ENCODE measurements at places on chromosomes 3 and 15.

DNA sequence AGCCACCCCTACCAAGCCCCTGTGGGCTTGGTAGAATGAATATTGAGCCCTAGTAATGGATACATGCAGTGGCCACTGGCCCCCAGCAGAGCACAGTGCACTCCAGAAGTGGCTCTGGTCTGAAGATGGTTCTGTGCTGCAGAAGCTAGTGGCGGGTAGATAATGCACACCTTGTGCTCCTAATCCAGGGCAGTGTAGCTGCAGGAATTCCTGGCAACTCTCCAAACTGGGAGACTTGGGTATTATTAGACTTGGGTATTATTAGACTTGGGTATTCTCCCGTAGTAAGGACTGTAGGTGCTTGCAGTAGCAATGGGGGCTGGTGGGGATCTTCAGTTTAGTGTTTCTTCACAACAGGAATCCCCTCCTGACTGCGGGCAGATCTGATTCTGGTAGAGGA, 34.7 kb downstream of the NUSAP1 start:
- DNase-seq, result no peak

DNA sequence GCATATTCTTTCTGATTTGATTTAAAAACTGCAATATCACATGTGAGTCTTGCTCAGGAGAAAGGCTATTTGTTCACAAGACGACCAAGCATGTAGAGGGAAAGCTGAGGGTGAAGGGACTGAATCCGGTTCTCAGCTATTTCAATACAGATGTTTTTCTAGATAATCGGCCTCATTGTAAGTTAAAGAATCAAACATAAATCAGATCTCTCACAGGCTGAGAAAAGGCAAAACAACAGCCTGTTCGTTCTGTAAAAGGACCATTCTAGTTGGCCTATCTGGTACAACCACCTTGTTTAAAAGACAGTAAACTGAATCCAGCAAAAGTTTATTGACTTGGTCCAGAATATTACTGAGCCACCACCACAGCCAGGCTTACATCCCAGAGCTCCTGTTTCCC, 1045.7 kb upstream of the CFAP20DC start:
- DNase-seq, result no peak

GRCh38 chr3:61831973-61832372, 270.6 kb downstream of the PTPRG start:
- no peak for DNase-seq

GRCh38 chr3:138539352-138539751, 54.7 kb downstream of the CEP70 start:
- no peak for DNase-seq

- DNase-seq, result no peak
Measured at GRCh38 chr3:183188895-183189462, 26.4 kb upstream of the LAMP3 start.
